CD4-positive, alpha-beta T cell treated with Interleukin-21 for 1 hour (primary cell): ENCODE measurements at places on chromosomes 3 and 15.

- DNase-seq, result peak; percentile 63
Measured at GRCh38 chr15:91426412-91426811, 326.4 kb downstream of the SV2B start.

- peak; percentile 12 for DNase-seq
Measured at GRCh38 chr15:73284090-73284716, 84.6 kb downstream of the HCN4 start.

DNA sequence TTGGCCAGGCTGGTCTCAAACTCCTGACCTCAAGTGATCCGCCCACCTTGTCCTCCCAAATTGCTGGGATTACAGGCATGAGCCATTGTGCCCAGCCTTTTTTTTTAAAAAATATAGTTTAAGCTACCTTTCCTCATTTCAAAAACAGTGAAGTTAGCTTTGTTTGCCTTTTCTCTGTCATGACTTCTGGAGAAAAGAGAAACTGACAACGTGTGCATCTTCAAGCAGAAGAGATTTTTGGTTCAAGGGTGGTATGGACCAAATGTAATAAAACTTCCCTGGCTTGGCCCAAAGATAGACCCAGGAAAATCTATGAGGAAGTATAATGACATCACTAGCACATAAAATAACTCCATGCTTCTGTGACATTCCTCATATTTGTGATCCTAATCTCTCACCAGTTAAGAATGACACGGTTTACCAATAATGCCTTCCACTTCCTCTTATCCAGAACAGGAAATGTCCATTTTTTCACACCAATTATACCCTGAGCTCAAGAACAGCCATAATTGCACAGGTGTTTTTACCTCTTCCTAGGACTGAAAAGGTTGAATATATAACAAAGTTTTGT, 781.2 kb upstream of the NR2F2 start:
- DNase-seq, result no peak

- DNase-seq, result no peak
Measured at GRCh38 chr3:102614585-102614984, 179.8 kb downstream of the ZPLD1 start.

DNA sequence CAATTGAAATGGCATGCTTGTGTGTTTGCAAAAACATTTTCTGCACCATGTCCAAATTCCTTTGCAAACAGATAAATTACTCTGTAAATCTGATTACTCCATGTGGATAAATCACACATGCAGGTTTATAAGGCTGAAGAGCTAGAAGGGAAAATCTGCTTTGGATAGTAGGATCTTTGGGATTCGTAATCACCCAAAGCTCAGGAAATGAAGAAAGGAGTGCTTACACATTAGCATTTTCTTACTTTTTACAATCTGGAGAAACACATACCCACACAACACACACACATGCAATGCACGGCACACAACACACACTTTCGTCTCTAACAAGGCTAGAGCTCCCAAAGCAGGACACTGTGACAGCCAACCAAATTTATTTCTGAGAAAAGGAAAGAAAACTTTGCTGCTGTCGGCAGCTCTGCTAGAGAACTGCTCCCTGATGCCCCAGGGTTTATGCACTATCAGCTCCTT, 2.1 kb downstream of the LSAMP start:
- no peak for DNase-seq

DNA sequence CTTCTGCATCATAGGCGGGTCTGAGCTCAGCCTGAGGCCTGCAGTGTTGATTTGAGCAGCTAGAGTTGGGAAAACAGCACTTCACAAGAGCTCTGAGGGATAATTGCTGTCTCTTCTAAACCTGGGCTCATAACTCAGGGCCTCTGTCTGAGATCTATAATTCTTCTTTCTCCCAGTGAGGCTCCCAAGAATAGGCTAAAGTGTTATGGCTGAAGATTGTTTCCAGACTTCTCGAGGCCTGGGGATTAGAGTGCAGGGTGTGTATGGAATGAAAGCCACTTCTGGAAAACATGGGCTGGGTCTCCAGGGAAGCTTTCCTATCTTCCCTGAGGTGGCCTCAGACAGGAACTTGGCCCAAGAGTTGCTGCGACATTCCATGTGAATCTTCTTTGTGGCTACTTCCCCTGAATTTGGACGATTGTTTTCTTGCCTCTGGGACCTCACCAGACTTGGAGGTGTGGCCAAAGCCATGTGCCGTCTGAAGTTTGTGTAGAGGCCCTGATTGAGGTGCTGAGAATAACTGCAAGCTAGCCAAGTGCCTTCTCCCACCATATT, 26.5 kb downstream of the MTMR14 start:
- DNase-seq, result no peak

- no peak for DNase-seq
Measured at GRCh38 chr15:81516461-81516860, 142.4 kb upstream of the TMC3 start.

DNA sequence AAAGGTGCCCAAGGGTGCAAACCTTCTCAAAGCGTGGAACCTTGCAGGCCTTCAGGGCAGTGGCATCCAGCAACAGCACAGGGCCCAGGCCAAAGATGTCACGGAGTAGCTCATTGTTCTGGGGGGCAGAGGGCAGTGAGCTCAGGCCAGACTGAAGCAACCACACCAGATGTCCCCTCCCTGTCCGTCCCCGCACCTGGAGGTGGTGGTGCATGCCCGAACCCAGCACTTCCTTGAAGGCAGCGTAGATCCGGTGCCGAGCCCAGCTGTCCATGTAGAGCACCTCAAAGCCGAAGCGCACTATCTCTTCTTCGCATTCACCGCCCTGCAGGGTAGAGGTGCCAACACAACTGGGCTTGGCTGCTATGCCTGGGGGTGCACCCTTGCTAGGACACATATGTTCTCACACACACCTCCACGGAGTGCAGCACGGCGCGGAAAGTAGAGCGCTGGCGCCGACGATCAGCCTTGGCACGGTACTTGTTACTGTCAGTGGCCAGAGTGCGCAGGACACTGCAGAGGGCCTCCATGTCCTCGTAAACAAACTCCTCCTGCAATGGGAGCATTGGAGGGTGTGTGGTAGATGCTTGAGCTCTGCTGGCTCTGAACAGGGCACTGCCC, 3.7 kb downstream of the IFRD2 start:
- DNase-seq, result no peak

DNA sequence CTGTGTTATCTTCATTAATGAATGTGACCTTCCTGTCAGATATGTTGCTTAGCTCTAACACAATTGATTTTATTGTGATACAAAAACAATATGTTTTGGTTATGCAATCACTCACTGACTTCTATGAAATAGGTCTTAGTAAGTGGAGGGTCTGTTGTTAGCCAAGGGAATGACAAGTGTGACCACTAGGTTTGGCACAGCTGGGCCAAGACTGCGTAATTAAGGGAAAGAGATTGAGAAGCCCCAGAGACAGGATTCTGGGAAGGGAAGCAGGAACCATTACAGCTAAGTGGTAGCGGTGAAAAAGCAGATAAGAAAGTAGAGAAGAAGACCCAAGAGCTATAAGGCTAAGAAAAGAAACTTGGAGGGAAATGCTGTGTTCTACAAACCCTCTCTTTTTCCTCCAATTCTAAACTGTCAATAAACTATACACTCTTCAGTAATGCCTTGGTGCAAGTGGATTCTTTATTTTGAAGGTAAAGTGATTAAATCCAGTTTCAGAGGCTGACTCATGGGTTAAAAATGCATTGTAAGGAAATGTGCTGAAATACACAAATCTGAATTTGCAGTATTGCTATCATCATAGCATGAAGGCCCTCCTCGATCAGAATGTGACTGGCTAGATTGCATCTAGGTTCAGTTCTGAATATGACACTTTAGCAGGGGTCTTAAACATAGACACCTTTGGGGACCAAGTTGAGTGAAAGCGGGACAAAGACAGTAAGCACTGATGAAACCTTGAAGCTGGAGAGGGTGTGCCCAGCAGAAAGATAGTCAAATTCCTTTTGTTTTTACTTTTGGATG, 26.1 kb downstream of the KCNMB2 start:
- no peak for DNase-seq

GRCh38 chr3:123620343-123620742, 35.5 kb upstream of the HACD2 start:
- no peak for DNase-seq

DNA sequence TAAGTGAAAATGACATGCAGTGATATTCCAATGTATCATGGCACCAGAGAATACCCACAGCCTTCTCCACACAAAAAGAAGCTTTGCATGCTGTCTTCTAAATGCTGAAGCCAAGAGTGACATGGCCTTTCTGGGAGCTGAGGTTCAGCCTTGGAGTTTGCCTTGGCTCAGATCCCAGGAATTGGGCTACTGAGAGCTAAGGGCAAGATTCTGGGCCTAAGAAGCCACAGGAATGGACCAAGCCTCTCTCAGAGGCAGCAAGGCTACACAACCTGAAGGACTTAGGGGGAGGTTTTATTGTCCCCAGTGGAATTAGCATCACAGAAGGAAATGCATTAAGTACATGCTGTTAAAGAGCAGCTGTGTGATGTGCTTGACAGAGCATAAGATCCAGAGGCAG, 1078.5 kb downstream of the TUSC7 start:
- no peak for DNase-seq

- DNase-seq, result peak; percentile 30
Measured at GRCh38 chr3:101865751-101866509, 16.6 kb downstream of the NFKBIZ start.

- DNase-seq, result peak; percentile 68
Measured at GRCh38 chr3:30607032-30607833, 832 bp downstream of the TGFBR2 start.

GRCh38 chr3:109702252-109702651, 364.9 kb upstream of the DPPA4 start:
- no peak for DNase-seq

DNA sequence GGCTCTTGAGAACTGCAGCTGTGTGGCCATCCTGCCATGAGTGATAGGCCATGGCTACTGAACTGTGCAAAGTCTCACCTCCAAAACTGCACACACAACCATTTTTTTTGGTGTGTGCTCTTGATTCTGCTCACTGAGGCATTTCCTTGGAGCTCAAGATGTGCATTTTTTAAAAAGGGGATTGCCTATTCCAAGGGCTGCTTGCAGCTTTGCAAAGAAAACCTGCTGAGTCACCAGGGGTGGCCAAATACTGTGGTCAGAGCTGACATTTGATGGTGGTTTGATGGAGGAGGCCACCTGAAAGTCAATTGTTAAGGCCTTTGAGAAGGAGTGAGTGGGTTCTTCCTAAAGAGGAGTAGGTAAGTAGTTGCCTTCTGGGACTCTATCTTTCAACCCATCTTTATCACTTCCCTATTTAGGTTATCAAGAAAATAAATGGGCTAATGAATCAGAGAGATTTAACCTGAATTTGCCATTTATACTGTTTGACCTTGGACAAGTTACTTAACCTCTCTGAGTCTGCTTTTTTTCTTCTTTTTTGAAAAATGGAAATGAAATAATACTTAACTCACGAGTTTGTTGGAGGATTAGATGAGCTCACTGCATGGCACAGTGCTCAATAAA, 87.9 kb downstream of the CHST2 start:
- no peak for DNase-seq

DNA sequence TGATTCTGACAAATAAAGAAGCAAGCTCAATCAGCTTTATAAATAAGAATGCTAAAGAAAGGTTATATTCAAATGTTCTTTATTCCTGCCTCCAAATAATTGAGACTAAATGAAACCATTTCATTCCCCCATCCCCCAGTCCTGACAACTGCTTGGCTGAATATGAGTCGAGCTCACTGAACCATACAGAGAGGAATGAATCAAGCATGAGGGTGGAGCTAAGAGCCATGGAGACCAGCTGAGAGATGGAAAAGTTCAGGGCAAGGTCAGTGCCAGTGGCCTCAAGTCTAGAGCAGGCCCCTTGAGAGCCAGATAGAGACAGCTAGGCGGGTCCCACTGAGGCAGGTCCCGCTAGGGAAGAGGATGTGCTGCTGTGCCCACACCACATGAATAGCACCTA, 188.7 kb upstream of the EIF1B start:
- no peak for DNase-seq

GRCh38 chr3:171190668-171191067, 164.1 kb upstream of the SLC2A2 start:
- no peak for DNase-seq

DNA sequence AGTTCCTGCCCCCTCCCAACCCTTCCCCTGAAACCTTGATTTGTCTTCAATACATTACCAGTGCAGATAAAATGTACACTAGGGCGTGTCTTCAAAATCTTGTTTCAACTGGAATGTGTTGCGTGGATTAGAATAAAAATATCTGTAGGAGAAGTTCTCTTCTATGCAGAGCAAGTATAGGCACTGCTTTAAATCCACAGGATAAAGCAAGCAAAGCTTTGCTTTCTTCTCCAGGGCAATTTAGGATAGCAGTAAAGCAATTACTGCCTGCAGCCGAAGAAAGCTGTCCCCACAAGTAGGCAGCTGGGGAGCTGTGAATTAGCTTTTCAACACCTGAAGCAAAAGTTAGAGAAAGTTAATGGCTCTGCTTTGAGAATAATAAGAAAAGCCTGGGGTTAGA, 329.7 kb upstream of the KCNMB2 start:
- DNase-seq, result no peak

- DNase-seq, result no peak
Measured at GRCh38 chr3:30368978-30369377, 237.4 kb upstream of the TGFBR2 start.

GRCh38 chr3:115652738-115653137, 29.4 kb downstream of the GAP43 start:
- DNase-seq, result no peak

GRCh38 chr15:41990691-41991090, 18.3 kb upstream of the EHD4 start:
- no peak for DNase-seq

DNA sequence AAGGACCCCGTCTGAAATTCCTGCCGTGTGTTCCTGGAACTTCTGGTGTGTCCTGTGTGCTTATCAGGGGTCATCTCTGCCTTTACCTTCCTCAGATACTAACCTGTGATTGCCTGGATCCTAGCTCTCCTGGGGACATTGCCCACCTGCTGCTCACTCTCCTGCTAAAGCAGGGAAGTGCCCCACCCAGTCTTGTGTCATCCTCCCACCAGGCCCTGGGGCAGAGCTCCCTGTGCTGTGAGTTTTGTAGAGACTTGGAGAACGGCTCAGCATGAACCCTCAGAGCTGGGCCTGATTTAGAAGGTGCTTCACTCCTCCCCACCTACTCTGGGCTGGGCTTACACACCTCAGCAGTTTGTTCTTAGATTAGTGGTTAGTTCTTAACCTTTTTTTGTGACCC, 3.8 kb upstream of the TMEM44 start:
- DNase-seq, result no peak

- no peak for DNase-seq
Measured at GRCh38 chr15:40343512-40343911, 2.8 kb upstream of the CCDC9B start.

DNA sequence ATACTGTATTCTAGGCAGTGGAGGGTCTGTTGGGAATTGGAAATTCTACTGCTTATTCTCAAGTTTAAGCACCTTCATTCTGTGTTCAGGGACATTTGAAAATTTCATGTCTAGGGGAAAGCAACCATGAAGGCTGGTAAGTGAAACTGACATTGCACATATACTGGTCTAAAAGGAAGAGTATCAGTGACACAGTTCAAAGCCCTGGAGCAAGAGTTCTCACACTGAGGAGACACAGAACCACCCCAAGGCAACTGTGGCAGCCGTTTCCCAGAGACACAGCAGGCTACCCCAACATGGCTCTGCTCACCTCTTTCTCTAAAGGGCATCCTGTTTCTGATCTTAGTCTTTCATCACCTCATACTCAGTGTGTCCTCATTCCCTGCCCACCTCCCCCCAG, 67.5 kb downstream of the KCNMB2 start:
- DNase-seq, result no peak
